ENCODE measurements at places on chromosomes 13 and 19. TPM values are rescaled to one million over a fixed set of nuclear protein-coding genes. Genes with fewer than 3 reads are reported as not detected.

The GJB6 gene
- total RNA-seq = 0.02 TPM

The NOTCH3 gene
- total RNA-seq = 13.6 TPM

The ZNF320 gene
- total RNA-seq = not detected

The ZNF90 gene
- not detected for total RNA-seq

The ADPRHL1 gene
- 18.6 TPM for total RNA-seq

The TNFSF13B gene
- total RNA-seq = 0.41 TPM

The C19orf18 gene
- total RNA-seq = not detected

The KLK4 gene
- 0.17 TPM for total RNA-seq

The EHD2 gene
- total RNA-seq = 156 TPM

The RNF17 gene
- not detected for total RNA-seq

The TMC4 gene
- total RNA-seq = 0.77 TPM

Data from A549 treated with AZD2906 at 1 μM for 4 hours (cell line).